ENCODE measurements at places on chromosomes 3 and 15. TPM values are rescaled to one million over a fixed set of nuclear protein-coding genes. Genes with fewer than 3 reads are reported as not detected.

- no peak for DNase-seq
Observed at GRCh38 chr3:196886144-196886543, 18.4 kb downstream of the SENP5 start.

DNA sequence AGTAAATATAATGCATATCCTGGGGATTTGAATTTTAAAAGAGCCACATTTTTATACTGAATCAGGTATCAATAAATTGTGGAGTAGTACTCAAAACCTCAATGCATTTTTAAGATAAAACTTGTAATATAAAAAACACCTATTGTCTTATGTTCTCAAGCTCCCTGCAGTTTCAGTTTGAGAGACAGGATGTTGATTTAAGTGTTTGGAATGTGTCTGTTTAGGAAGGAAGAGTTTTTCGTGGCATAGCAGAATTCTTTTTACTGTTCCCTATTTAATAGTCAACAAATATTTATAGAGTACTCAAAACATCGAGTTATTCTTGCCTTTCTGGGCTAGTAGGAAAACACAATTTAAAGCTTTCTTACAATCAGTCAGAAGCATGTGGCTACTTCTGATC, 146.1 kb upstream of the BCHE start:
- DNase-seq = no peak

DNA sequence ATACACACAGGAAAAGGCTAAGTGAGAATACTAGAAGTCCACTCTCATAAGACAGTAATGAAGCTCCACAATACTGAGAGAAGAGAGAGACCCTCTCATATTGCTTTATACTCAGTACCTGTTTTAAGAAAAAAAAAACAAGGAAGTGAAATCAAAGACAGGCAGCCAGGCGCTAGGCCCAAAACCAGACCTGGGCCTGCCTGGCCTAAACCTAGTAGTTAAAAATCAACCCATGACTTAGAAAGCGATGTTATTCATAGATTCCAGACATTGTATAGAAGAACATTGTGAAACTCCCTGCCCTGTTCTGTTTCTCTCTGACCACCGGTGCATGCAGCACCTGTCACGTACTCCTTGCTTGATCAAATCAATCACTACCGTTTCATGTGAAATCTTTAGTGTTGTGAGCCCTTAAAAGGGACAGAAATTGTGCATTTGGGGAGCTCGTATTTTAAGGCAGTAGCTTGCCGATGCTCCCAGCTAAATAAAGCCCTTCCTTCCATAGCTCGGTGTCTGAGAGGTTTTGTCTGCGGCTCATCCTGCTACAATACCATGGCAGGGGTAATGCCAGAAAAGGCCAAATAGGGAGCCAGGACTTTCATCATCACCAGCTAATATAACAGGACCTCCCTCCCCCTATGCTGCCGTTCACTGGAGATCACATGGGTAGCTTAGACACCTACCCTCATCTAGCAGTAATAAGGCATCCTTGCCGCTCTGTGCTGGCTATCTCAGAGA, 1294.1 kb downstream of the NSUN3 start:
- no peak for DNase-seq

Gene EFL1
- polyA plus RNA-seq = 20.0 TPM

All from A549 (cell line).